ENCODE measurements at places on chromosomes 6 and 20.
A peak's percentile ranks its signal among the peaks of the same experiment; 100 is the strongest.

DNA sequence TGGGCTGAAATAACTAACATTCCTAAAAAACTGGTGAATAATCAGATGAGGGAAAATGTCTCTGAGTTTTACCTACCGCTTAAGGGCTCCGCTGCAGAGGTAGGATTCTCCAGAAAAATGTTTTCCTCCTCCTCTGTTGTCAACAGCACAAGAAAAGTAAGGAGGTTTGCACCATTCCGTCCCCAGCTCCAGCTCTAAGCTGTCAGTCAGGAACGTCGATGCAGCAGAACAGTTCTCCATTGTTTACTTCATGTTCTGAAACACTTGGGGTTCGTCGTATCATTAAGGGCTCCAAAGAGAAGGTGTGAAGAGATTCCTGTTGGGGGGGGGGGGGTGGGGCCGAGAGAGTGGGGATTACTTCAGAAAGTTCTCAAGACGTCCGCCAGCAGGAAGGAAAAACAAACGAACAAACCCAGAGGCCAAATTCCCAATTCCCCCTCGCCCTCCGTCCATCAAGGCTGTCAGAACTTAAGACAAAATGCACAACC lies 734 bp downstream of the MMS22L start:
- no peak for DNase-seq

- no peak for DNase-seq
Observed at GRCh38 chr20:58486207-58486606, 29.0 kb downstream of the APCDD1L start.

DNA sequence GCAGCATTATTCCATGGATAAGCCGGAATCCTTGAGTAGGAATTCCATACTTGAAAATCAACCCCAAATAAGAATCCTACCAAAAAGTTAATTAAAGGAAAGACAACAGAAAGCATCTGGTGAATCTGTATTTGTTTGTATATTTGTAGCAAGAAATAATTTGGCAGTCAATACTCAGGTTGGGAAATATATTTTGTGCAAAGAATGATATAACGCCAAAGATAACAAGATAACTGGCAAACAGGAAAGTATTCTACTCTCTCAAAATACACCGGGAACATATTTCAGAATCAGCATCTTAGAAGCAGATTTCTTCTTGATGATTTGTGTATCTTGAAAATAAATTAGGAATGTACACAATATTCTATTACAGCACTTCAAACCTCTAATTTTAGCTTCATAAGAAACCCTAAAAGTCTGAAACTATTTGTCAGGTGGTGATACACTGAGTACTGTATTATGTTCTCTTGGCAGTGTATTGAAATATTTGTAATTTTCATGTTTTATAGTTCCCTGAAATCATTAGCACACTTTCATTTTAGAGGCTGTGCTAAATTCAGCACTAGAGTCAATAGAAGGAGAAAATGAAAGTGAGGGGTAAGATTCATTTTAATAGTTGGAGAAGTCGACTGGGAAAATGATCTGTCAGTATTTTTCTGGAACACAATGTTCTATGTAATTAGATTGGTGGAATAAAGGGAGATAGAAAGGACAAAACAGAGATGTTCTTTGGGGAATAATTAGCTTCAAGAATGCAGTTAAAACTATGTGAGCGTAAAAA lies 879.7 kb upstream of the GJE1 start:
- DNase-seq = no peak

GRCh38 chr6:26251354-26252076 lies 113.5 kb upstream of the BTN3A2 start:
- peak; percentile 91 for DNase-seq

- no peak for DNase-seq
Observed at GRCh38 chr6:133991096-133991593, 38.1 kb downstream of the TBPL1 start.

Data from GF-D8 (cell line).